ENCODE measurements at places on chromosomes 7 and 10.
A peak's percentile ranks its signal among the peaks of the same experiment; 100 is the strongest.

- DNase-seq: peak; percentile 94
Observed at GRCh38 chr7:150404805-150405583, 25.9 kb downstream of the ZNF775 start.

DNA sequence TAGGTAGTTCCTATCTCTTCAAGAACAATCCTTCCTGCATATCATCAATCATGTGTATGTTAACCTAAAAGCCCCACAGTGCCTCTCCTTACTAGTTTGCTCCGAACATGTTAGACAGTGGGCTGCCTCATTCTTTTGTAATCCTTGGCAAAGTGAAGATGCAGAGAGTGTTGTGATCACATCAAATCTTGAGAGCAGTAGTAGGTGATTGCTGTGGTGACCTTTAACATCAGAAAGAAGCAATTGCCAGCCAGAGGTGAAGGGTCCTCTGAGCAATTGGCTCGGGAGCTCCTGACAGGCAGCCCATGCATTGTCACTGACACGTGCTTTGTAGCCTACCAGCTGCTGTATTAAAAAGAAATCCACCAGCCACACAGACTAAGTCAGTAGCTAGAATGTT is 19.6 kb upstream of the GSTK1 start:
- no peak for DNase-seq

- DNase-seq: no peak
Observed at GRCh38 chr10:44935201-44935965, 24.2 kb upstream of the RASSF4 start.

DNA sequence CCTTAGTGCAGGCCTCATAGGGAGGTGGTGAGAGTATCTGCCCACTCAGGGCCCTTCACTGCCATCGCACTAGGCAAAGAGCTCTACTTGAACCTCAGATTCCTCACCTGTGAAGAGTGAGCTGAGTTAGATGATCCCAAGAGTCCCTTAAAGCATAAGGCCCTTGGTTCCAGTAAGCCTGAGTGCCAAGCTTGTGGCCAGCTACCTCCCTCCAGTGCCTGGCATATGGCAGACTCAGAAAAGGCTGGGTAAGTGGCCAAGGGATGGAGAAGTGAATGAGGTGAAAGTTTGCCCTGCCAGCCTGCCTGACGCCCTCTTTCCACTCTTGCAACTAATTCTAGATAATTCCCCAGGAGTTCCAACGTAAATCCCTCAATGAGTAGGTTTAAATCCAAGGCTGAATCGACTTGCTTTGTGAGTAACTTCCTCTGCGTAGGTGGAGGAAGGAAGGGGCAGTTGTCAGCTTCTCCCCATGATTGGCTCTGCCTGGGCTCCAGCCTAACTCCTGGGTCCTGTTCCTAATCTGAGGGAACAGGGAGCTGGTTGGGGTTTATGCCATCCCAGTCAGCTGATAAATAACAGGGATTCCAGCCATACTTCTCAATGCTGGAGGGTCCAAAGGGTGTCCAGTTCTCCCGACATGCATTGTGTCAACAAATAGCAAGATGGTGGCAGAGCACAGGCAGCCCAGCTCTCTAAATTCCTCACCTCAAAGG is 14.2 kb downstream of the DUSP5 start:
- no peak for DNase-seq

DNA sequence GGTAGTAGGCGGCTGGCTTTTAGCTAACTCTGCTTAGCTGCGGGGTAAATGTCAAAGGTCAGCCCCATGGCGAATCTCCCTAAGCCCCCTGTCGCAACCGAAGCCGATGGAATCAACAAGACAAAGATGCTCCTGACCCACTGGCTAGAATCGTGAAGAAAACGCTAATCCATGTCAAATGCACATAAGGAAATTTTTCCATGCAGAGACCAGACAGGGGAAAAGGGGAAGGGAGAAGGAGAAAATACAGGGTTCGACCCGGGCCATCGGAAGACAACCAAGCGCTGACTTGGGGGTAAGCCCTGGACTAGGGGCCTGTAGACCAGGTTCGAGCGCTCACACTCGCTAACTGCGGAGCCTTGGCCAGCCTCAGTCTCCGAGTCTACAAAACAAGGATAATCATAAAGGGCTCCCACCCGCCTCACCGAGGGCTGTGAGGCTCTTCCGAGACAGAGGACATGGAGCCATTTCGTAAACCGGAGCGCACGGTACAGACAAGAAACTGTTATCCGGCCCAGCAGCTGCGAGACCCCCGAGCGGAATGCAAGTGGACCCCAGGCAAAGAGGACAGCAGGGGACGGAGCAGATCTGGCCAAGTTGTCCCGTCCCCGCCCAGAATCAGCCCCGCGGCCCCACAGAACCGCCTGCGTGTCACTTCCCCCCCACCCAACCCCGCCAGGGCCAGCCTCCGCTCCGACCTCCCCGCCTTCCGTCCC is 507 bp downstream of the SAR1A start:
- no peak for DNase-seq

GRCh38 chr7:145036604-145037405 is 201.0 kb upstream of the TPK1 start:
- DNase-seq: peak; percentile 9

DNA sequence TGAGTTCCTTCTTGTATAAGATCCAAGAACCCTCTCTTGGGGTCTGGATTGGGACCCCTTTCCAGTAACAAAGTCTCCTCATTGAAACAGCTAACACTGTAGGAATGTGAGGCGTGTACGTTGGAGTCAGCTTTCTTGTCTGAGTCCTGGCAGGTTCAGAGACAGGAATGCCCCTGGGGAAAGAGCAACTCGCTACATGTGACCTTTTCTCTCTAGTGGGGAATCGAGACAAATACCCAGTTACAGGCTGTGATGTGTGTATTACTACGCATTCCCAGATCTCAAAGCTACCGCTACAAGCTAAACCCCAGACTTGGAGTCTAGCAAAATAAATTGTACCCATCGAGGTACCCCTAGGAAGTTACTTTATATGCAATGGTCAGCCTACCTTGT is 85.6 kb upstream of the FRMD4A start:
- DNase-seq: no peak

DNA sequence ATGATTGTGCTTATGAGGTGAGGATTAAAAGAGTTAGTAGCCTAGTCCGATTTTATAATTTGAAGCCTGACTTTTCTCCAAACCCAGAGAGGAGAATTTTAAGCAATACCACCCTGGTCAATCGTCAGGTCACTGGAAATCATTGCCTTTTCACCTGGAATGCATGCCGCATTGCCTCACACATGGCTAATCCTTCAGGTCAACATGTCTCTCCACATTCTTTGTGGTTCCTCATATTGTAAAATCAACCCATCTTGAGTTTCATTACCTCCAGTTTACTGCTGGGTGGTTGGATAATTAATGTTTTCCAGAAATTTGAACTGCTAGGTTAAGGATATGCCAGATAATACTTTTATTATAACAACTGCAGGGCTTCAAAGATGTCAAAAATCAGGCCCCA is 55.6 kb upstream of the SEMA3E start:
- no peak for DNase-seq

DNA sequence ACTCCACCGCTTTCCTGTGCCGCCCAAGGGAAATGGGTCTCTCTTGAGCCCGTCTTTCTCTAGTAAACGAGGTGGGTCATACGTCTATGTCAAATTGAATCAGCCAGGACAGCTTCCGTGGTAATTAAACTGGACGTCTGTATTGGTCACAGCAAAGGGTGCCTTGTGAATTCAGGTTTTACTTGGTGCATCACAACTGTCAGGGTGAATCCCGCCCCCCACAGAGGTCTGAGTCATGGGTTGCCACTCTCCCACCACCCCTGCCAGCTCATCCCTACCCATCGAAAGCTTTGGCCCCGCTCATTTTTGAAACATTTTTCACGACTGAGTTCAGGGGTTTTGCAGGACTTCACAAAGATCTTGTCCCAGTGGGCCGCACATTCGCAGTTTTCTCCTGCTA is 8.0 kb upstream of the SP8 start:
- no peak for DNase-seq

- DNase-seq: peak; percentile 21
Observed at GRCh38 chr10:8438603-8439002, 384.1 kb downstream of the GATA3 start.

DNA sequence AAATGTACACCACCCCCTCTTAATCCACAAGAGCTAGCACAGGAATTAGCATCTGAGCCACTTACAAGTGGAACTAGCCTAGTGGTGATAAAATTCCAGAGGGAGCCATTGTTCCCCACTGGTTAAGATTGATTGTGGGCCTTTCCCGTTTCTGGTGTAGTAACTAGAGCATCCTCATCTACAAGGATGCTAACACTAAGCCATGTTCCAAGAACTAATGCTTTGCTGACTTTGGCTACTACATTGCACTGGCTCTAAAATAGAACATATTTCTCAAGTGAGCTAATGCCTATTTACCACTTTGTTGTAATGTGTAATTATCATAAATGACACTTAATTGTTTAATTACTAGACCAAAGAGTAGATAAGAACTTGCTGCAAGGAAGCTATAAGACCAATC is 143.7 kb downstream of the FZD1 start:
- DNase-seq: no peak

GRCh38 chr10:61921143-61921542 is 19.6 kb downstream of the ARID5B start:
- no peak for DNase-seq

DNA sequence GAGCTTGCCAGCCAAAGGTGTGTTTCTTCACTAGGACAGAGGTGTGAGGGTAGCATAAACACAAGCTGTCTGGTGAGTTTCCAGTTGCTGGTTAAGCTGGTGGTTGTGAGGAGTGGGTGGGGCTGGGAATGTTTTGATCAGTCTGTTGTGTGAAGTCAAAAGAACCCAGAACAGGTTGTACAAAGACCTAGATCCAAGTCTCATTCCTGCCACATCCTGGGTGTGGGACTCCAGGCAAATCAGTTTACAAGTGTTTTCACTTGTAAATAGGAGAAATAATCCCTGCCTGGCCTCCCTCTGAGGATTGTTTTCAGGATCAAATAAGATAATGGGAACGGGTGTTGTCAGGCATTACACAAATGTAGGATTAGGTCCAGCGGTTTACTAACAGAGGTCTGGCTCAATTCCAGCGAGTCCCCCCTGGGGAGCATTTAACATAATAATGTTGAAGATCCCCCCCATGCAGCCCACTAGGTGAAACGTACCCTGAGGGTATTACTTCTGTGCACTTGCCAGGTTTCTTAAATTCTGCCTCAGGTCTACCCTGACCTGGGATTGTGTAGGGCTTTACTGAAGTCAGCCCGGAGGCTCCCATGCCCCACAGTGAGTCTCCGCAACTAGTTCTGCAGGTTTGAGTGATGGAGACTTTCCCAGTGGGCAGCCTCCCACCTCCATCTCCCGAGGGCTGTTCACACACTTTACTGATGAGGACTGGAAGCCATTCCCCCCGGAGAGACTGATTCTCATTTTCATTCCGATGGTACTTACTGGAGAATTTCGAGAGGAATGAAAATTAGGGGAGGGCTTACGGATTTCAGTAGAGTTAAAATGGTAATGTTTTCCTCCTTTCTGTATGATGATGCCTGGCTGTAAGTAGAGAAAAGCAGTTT is 2.7 kb upstream of the FRAT2 start:
- DNase-seq: no peak

DNA sequence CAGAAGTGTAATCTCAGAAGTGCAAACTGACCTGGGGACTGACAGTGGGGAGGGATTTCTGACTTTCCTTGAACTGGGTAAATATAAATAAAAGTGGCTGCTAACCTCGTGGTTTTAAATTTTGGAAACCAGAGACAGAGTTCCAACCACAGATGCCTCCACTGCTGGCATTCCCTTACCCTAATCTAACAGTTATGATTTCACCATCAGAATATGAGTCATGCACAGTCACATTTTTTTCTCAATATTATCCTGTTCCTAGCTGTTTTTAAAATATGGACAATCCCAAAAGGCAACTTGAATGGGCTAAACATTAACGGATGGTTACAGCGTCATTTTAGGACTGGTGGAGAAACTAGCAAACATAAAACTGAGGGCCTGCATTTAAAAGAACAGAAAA is 264.3 kb upstream of the INHBA start:
- DNase-seq: no peak

GRCh38 chr10:124626759-124627380 is 117.3 kb downstream of the FAM53B start:
- peak; percentile 44 for DNase-seq

DNA sequence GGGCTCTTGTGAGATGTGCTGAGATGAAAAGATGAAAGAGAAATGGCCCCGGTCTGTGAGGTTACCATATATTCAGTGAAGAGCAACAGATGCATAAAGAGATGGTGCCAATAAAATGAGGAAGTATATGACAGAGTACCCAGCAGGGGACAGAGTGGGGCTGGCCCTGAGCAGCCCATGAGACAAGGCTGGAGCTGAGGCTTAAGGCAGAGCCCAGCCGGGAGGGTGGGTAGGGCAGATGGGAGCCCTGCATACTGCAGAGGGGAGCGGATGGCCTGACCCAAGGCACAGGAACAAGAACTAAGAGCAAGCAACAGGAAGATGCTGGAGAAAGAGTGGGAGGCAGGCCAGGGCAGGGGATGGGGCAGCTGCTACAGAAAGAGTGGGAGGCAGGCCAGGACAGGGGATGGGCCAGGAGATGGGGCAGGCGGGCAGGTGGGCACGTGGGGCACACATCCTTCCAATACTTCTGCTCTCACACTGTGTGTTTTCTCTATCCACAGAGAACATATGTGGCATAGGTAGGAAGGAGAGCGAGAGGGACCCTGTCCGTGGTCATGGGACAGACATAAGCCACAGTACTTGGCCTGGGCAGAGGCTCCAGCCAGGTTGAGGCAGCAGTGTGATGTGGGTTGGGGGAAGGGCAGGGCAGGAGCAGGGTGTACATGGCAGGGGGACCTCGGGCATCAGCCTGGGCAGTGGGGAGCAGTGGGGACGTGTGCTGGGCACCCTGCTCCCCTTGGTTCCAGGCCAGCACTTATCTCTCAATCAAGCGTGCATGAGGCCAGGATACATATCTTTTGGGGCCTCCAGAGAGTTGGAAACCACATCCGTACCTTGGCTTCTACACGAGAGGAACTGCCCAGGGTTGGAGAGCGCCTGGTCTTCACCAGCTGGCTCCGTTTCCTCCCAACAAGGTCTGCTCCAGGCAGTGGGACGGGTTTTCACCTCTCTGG is 91.6 kb upstream of the IKZF1 start:
- no peak for DNase-seq

GRCh38 chr7:143490717-143491306 is 13.1 kb downstream of the TAS2R41 start:
- DNase-seq: no peak

DNA sequence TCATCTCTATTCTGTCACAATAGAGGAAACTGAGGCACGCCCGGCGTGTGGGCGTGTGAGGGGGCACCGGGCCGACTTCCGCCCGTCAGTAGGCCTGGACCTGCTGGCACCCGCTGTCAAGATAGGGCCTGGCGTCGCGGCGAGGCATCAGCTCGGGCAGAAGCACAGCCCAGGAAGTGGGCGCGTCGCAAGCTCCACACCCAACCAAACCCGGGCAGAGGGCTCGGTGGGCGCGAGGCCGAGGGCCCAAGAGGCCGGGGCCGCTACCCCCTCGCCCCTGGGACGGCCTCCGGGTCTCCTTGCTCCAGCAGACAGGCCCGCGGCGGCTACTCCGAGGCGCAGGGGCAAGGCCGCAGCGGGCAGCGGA is 91.2 kb downstream of the SPAG6 start:
- DNase-seq: no peak

- no peak for DNase-seq
Observed at GRCh38 chr7:13920053-13920697, 69.3 kb downstream of the ETV1 start.
